ENCODE measurements at places on chromosomes 5 and 9.

GRCh38 chr9:127162046-127162863 is 39.8 kb upstream of the ANGPTL2 start:
- DNase-seq, result no peak

- DNase-seq, result no peak
These were observed 2055.0 kb upstream of the ACO1 start for GRCh38 chr9:30329431-30329830.

DNA sequence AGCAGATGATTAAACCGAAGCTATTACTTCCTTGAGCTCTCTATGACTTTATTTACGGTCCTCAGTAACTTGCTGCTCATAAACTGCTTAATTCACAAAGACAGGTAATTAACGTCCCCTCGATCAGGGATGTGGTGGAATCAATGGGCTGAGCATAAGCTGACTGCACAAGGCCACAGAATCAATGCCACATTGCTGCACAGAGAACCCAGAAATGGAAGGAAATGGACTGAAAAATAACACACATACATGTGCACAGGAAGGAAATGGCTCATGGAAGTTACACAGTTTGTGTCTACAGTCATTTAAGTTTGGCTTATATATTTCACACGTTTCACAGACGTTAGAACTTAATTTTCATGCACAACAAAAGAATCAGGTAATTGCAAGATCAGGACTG is 118.3 kb upstream of the KLF9 start:
- DNase-seq, result no peak

DNA sequence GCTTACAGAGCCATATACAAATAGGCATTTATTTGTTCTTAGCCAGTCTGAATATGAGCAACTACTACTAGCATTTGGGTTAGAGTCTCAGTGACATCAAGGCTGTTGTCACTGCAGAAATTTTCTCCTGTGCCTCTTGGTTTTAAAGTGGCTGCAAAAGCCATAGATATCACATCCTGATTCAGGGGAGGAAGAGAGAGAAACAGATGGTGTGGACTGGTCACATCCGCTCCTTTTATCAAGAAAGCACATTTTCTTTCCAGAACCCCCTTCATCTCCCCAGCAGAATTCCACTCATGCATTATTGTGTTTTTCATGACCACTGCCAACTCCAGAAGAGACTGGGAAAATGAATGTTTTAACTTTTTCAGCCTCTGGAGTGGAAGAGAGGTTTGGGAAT is 69.8 kb downstream of the PTTG1 start:
- no peak for DNase-seq

DNA sequence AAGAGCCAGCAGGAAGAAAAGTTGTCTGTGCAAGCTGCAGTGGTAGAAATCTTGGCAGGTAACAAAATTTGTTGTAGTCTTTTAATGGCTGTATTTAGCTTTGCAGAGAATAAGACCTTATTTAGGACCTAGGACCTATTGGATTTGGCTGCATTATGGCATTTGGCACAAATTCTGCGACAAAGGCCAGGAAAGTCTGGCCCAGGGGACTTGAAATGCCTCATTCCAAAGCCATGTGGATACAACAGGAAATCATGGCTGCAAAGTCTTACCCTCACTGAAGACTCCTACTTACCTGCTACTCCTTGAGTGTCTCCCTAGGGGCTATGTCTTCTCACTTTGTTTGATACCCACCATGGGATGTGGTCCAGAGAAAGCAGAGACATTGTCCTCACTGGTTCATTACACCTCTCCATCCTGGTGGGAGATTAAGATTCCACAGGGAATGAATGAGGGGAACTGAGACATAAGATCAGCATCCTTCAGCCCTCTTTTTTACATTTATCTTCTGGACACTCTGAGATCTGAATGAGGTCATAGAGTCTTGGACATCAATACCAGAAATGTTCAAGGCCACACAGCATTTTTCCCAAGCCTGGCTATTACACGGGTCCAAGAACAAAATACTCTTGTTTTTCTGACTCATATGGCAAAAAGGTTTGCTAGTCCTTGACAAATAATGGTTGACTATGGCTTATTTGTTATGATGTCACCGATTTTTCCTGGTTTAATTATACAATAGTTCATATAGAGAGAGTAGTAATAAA is 119.4 kb downstream of the PDE8B start:
- no peak for DNase-seq

GRCh38 chr5:159316519-159317383 is 13.5 kb downstream of the IL12B start:
- DNase-seq, result peak; percentile 4

GRCh38 chr9:135787776-135788575 is 86.0 kb downstream of the KCNT1 start:
- DNase-seq, result no peak

DNA sequence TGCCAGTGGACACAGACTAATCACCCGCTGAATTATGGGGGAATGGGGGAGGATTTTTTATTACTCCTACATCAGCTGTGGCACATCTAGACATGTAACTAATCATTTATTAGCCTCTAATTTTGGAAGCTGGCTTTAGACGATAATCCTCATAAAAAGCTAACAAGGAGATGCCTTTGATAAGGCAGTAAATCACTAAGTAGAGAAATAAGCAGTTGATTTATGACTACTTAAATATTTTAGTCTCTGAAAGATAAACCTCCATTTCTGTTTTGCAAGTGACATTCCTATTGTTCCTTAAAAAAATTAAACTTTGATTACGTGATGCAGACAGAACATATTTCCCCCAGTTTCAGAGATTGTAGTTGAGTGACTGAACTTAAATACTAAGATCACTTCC is 206.4 kb upstream of the CDKN2B start:
- no peak for DNase-seq

DNA sequence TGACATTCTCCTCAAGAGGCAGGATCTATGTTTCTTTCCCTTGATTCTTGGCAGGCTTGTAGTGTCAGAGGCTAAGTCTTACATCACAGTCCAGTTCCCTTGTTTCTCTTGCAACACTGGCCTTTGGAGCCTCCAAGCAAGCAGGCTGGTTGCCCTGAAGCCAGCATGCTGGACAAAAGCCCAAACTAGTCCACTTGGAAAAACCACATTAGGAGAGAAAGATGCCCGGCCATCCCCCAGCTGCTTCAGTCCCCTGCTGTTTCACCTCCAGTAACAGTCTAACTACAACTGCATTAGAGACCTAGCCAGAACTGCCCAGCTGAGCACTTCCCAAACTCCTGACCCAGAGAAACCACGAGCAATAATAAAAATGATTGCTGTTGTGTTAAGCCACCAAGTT is 87.6 kb downstream of the ADAMTS6 start:
- DNase-seq, result no peak

DNA sequence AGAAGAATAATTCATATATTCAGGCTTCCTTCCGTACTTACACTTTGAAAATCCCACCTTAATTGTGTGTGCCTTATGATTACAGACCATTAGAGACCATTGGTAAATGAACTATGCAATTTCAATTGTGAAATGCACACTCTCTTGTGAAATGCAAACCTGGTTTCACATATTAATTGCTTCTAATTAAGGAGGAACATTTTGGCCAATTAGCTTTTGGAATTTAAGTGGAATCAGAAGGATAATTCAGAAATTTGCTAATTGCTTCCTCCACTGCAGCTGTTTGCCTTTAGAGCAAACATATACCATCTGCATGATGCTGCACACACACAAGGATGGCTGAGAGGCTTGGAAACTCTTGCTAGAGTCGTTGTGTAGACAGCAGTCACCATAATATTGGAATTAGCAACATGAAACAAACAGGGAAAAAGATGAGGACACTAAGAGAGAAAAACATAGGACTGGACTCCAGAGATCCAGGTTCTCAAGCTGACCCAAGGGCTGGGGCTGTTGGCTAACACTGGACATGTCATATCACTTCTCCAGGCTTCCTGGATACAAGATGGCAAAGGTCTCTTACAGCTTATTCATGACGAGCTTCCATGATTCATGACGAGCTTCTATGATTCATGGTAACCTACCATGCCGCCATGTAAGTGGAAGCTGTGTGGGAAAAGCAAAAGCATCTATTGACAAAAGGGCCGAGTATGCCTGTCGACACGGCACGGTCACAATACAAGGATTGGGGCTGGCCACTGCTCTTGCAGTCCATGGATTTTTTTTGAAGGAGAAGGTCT is 78.0 kb downstream of the PTCH1 start:
- DNase-seq, result no peak

DNA sequence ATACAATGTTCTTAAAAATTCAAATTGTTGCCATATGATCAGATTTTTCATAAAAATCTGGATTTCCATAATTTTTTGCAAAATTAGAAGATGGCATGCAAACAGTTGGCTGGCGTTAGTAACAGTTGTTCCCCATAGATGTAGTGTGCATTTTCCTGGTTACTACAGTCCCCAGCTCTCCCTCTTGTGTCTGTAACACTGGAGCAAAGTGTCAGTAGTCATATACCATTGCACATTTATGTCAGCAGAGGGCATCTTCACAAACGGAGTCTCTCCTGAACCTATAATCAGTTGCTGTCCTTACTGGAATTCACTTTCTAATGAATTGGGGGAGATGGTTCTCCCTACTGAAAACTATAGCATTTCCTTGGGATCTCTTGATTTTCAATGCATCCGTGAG is 44.7 kb upstream of the DMAC1 start:
- no peak for DNase-seq

- no peak for DNase-seq
These were observed 1819.8 kb downstream of the MAT2B start for GRCh38 chr5:165325221-165325620.

DNA sequence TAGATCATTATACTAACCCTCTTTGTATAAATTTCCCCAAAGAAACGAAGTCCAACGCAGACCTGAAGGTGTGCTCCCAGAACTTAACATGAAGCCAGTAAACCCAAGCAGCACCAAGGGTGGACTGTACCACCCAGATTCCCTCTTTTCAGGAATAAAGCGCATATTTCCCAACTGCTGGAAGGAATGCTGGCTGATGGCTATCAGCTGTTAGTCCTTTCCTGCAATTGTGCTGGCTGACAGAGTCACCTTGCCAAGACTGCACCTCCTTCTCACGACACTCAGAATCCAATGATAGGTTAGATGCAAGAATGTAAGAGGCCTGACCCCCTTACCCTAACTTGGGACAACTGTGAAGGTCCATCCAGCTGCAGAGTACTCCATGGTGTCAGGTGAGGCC is 93.9 kb downstream of the MAPKAP1 start:
- DNase-seq, result no peak

- DNase-seq, result no peak
These were observed 33.1 kb upstream of the SPIN1 start for GRCh38 chr9:88355166-88355565.

GRCh38 chr5:143649937-143650621 is 161.9 kb upstream of the HMHB1 start:
- DNase-seq, result no peak

DNA sequence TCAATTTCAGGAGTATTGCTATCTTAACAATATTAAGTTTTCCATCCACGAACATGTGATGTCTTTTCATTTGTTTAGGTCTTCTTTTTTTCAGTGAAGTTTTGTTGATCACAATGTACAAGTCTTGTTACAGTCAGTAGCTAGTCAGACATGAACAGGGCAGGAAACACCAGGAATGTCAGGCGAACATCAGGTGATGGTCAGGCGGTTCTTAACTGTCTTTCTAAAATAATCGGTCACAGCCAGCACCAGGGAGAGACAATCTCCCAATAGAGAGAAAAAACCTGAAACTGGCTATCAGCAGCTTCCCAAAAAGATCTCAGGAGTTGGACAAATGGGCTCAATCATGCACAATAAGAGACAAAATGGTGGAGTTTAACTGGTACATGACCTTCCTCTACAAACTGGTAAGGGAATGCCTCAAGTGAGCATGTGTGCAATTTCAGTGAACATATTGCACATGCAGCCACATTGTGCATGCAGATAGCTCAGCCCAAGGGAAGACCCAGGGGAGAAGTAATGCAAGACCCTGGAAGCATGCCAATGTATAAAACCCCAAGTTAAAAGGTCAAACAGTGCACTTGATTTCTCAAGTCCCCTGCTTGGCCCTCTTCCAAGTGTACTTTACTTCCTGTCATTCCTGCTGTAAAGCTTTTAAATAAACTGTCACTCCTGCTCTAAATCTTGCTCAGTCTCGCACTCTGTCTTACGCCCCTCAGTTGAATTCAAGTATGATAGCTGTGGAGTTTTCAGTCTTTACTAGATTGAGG is 176.1 kb upstream of the RASEF start:
- DNase-seq, result peak; percentile 39

- no peak for DNase-seq
These were observed 25.4 kb downstream of the ADAMTS16 start for GRCh38 chr5:5165541-5166002.
